ENCODE measurements at places on chromosomes 11 and 22.

GRCh38 chr22:32515084-32515483 is 40.5 kb downstream of the FBXO7 start:
- no peak for DNase-seq

DNA sequence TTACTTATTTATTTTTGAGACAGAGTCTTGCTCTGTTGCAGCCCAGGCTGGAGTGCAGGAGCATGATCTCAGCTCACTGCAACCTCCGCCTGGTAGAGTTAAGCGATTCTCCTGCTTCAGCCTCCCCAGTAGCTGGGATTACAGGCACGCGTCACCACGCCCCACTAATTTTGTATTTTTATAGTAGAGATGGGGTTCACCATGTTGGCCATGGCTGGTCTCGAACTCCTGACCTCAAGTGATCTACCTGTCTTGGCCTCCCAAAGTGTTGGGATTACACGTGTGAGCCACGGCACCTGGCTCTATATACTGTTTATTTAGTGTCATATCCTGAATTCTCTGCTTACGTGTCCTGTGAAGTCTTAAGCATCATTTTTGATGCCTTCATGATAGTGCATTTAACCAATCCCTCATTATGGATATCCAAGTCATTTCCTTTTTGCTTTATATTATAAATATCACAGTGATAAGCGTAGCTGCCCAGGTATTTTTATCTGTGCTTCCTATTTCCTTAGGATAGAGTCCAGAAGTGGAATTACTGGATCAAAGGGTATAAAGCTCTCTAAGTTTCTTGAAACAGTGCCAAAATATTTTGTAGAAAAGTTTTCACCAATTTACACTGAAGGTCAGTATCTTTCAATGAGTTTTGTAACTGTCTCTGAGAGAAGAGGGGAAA is 871 bp upstream of the SIDT2 start:
- no peak for DNase-seq

- no peak for DNase-seq
These were observed 172.8 kb upstream of the NAV2 start for GRCh38 chr11:19539861-19540260.

DNA sequence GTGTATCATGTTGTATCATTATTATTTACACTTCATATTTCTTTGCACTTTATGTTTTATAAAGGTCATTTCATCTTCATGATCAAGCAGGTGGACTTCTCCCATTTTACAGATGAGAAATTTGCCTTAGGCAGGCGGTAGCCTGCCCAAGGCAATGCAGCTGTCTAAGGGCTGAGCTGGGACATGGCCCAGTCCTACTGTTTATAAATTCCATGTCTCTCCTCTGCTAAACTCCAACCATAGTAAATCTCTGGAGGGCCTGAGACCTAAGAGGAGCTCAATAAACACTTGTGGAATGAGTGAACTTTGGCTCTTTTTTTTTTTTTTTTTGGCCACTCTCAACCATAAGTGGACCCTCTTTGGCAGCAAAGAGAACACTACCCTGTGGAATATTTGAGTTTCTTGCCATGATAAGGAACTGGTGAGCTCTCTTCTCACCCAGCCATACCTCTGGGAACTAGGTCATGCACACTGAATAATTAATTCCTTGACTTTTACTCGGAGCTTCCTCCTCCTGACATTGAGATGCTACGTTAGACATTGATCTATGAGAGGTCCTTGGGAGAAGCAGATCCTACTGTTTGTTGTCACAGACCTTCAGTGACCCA is 29.9 kb downstream of the MICAL2 start:
- DNase-seq, result no peak

DNA sequence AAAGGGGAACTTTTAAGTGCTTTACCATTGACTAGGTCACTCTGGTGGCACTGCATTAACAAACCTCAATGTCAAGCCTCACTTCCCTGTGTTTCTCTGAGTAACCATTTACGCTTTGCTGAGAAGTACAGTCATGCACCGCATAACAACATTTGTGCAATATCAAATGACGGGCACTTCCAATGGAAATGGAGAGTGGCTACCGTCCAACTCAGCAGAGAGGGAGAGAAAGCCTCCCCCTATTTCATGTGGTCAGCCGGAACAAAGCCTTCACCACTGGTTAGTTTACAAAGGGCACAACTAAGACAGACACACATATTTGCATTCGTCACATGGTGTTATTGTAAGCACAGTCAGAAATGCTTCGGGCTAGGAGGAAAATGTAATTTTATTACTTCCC is 117.3 kb downstream of the RASSF10 start:
- DNase-seq, result no peak

DNA sequence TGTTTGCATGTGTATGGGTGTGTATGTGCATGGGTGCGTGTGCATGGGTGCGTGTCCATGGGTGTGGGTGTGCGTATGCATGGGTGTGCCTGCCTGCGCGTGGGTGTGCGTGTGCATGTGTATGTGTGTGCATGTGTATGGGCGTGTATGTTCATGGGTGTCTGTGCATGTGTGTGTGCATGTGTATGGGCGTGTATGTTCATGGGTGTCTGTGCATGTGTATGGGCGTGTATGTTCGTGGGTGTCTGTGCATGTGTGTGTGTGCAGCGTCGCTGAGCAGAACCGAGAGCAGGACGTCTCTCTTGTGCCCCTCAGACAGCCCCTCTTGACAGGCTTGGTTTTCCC is 13.9 kb downstream of the IL17REL start:
- DNase-seq, result no peak

DNA sequence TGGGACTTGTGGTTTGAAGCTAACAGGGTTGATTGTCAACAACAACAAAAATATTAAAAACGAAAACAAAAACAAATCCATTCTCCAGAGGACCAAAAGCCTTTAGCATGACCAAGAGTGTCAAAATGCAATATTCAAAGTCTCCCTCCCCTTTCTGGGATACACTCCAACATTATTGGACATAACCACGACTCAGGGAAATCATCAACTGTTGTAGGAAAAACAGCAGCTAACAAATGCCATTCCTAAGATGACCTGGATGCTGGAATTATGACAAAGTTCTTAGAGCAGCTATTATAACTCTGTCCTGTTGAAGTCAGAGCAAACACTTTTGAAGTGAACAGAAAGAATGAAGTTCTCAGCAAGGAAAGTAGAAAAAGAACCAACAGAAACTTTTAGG is 143.0 kb downstream of the TMEM135 start:
- DNase-seq, result no peak

DNA sequence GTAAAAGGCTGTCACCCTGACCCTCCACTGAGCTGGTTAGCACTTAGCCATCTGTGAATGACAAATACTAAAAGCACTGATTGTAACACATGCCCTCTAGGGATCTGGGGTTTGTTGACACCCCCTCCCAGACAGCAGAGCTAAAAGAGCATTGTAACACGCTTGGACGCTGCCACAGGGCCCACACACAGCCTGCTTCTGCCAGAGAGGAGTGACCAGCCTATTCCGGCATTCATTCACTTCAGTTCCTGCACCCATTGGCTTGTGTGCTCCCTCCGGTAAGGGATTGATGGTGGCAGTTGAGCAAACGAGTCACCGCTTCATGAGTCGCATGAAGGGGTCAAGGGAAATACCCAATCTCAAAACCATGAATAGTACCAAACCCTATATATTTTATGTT is 15.8 kb downstream of the OR10D3 start:
- no peak for DNase-seq

- DNase-seq, result no peak
These were observed 1.3 kb downstream of the RDX start for GRCh38 chr11:110295086-110295485.

DNA sequence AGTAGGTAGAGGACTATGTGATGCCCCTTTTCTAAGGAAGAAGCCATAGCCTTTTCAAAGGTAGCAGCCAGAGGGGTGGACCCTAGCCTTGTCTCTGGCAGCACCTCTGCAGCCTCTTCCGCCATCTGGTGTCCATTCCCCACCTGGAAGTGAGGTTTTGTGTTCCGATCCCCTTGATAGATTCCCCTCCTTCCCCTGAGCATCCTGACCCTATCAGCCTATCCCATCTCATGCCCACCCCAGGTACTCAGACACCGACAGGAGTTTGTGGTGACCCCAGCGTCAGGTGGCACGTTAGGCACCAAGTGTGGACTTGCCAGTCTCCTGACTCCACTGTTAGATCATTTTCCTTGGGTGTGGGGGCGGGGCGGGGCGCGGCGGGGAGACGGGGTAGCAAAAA is 398 bp upstream of the FAM89B start:
- DNase-seq, result no peak

GRCh38 chr11:62242021-62242420 is at the start of gene SCGB1D2:
Gene SCGB1D2, plus strand, starts transcription at chr11:62242239. Its CDS starts 69 bp downstream, at chr11:62242308.
- DNase-seq, result no peak

GRCh38 chr22:31119026-31119717 is 3.6 kb upstream of the INPP5J start:
- DNase-seq, result no peak

DNA sequence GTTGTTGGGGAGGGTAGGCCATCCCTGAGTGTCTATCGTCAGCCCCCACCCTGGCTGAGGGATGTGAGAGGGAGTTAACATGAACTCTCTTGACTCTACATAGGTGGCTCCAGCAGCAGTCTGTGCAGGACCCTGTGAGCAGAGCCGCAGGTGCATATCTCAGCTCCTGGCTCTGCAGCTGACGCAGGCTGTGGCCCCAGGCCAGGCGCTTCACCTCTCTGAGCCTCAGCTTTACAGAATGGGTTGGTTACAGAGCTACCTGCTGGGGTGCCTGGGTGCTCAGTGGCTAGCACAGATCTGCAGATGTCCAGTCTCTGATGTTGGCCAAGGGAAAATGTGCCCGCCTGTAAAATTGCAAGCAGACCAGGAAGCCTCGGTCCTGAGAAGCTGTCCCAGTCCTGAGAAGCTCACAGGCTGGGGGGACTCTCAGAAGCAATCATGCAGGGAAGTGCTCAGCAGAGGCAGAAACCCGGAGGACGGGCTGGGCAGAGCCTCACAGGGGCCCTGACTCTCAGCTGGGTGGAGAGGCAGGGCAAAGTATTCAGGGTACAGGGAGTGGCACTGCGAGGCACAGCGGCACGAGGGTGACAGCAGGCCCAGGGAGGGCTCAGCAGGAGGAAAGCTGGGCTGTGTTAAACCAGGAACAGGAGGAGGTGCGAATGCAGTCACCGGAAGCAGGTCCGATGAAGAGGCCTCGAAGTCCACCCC is 15.9 kb upstream of the LRP5 start:
- no peak for DNase-seq

- no peak for DNase-seq
These were observed 13.2 kb downstream of the NAA40 start for GRCh38 chr11:63951779-63952536.

DNA sequence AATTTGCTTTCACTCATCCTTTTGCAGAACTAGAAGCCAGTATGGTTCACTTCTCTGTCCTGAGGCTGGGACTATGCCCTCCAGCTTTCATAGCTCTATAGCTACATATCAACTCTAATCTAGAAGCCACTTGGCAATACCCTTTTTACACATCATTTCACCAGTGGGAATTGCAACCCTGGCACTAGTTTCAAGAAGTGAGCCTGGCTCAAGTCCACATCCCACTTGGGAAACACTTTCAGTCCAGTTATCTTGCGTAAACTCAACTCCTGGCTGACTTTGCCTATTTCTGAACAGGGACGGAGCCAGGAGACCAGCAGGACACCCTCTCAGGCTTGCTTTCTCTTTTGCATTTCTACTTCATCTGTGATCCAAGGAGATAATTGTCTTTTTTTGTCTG is 19.9 kb upstream of the FAT3 start:
- DNase-seq, result no peak

DNA sequence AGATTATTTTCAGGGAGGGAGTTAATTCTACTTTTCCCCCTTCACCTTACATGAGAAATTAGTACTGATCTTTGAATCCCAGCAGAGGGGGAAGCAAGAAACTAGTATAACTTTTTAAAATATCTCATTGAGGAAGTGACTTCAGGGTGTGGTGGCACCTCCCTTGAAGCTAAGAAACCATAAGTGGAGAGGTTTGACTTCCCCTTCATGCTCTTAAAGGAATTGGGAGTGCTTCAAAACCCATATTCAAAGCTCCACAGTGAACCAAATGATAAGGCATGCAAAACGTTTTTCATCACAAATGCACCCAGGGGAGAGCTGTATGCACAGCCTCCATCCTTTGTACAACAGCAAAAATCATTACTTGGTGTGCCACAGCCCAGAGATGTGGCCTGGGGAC is 540 bp downstream of the MS4A14 start:
- DNase-seq, result no peak

DNA sequence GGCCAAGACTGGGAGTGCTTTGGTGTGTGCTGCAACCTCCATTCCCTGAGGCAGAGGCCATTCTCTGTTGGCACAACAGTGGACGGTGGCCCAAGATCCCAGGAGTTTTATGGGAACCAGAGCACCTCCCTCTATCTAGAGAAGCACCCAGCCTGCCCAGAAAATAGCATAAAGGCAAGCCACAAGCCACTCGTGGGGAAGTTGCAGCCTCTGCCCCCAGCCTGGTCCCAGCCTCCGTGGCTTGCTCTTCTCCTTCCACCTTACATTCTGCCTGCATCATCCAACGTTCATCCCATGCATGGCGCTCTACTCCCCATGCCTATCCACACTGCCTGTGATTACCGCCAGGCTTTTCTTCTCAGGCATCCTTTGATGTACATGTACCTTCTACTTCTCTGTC is 15.8 kb downstream of the IL17RA start:
- no peak for DNase-seq

DNA sequence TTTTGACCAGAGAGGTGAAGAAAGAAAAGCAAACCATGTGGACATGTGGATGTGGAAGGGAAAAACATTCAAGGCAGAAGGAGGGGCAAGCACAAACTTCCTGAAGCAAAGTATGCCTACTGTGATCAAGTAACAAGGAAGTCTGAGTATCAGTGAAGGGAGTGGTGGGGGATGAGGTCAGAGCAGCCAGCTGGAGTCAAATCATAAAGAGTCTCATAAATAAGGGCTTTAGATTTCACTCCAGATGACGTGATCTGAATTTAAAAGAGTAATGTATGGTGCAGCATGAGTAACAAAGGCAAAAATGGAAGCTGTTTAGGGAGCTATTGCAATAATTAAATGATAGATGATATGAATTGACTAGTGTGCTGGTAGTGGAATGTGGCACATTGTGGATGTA is 665.4 kb upstream of the CCDC90B start:
- DNase-seq, result no peak

DNA sequence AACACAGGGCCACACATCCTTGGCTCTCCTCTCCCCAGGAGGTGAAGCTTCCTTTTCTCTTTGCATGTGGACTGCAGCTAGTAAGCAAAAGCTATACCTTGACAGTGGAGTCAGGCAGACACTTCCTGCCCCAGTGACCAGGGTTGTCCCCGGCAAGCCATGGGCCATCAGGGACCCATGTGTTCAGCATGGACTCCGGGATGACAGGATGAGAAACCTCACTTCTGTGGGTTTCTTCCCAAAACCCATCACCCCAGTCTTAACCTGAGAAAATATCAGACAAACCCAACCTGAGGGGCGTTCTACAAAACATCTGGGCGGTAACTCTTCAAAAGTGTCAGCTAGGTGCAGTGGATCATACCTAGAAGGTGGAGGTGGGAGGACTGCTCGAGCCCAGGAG is 40.2 kb downstream of the GNB1L start:
- DNase-seq, result no peak

GRCh38 chr11:125344846-125345420 is 151.1 kb downstream of the FEZ1 start:
- no peak for DNase-seq

DNA sequence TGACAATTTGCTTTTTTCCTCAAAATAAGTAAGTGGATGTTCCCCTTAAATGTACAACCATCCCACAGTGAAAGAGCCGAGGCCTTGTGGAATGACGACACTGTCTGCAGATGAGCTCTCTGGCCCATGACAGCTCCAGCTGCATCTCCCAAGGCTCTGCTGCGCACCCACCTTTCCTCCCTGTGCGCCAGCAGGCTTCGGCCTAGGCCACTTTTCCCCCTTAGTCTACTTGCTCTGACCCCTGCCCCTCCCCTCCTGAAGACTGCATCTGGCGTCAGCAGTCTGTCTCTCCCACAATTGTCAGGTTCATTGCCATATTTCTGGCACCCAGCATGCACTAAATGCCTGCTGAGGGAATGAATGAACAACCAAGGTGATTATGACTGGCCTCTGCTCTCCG is 2.0 kb downstream of the TOP3B start:
- no peak for DNase-seq
